ENCODE measurements at places on chromosomes 6 and 20. TPM values are rescaled to one million over a fixed set of nuclear protein-coding genes. Genes with fewer than 3 reads are reported as not detected.

GRCh38 chr20:17631576-17632319 lies 50.3 kb downstream of the RRBP1 start:
- no peak for DNase-seq

DNA sequence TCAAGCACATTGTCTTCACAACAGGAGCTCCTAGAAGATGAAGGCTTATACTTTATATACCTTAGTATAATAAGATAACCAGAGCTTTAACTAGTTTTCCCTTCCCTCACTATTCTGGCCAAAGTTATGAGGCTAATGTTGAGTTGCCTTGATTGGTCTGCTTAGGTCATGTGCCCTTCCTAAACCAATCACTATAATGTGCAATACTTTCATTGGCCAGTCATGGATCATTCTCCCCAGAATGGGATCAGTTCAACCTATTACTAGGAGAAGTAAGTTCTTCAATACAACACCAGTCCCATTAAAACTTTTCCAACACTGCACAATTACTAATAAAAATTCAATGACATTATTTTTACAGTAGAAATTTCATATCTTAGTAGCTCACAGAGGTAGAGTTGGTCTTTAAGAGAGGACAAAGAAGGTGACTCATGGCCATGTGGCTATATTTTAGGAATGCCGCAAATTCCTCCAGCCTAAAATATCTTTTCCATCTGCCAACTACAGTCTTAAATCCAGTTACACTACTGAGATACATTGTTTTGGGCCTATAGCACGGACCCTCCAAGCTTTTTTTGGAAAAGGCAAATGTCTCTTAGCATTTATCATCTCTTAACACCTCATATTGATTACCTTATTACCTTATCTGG lies 12.5 kb upstream of the POU3F2 start:
- no peak for DNase-seq

The PTGIS gene
- 0.44 TPM for total RNA-seq

DNA sequence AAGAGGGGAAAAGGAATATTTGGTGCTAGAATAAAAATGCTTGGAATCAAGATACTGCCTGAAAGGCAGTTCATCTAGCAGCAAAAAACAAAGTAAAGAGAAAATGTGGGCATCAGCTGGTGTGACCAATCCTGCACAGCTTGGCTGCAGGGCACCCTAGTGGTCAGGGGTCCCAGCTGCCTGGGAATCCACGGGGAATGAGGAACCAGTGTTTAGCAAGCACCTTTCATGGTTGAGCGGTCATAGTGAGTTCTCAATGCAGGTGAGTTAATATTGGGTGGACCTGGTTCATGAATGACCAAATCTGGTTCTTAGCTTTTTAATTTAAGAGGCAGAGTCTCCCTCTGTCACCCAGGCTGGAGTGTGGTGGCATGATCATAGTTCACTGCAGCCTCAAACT lies 53.3 kb downstream of the CAP2 start:
- no peak for DNase-seq

- no peak for DNase-seq
These were observed 24.1 kb downstream of the HM13 start for GRCh38 chr20:31538326-31538725.

DNA sequence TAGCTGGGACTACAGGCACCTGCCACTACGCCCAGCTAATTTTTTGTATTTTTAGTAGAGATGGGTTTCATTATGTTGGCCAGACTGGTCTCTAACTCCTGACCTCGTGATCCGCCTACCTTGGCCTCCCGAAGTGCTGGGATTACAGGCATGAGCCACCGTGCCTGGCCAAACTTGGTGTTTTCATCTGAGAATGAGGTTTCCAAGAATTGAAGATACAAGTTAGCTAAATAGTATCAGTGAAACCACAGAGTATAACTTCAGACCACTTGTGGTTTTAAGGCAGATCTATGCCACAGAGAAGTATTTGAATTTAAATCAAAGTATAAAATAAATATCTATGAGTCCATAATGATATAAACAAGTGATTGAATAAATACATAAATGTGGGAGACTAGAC lies 70.1 kb downstream of the SLC16A10 start:
- DNase-seq: no peak

The MARCKS gene
- total RNA-seq: 187 TPM

DNA sequence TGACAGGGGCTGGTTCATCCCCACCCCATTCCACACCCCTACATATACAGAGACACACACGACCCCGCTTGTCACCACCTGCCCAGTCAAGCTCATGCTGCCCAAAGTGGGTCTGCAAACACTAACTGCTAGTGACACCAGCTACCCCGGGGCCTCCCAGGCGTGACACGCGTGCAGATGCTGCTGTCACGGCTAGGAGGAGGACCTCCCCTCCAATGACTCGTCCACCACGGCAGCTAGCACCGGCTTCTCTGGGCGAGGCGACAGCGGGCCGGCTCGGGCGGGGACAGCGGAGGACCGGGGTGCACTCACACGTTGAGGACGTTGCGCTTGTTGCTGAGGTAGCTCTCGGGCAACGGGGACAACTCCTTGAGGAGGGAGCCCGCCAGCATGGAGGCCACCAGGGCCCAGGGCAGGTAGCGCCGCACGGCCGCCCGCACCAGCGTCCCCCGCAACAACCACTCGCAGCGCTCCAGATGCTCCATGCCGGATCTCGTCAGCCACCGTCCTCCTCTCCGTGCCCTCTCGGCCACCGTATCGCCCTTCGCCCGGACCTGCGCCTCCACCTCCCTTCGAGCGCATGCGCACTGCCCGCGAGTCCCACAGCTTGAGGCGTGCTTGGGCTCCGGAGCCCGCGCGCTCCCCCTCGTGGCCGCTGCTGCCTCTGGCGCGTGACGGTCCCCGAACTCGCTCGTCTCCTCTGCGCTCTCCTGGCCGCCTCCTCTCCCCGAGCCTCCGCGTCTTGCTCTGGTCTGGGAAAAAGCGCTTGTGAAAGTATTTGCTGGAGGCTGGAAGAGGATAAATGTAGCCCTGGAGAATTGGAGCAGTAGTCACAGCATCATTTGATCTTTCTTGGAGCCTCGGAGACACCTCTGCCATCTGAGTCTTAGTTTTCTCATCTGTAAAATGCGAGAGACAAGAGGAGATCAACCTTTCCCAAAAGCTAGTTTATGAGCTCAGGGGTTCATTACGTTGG lies at the start of gene FITM2:
FITM2 (minus strand) TSS at position 539 of the 976 bp plus-strand sequence; CDS start at position 485, 54 bp downstream.
- DNase-seq: peak; percentile 98

GRCh38 chr6:19538096-19538495 lies 299.1 kb upstream of the ID4 start:
- no peak for DNase-seq

DNA sequence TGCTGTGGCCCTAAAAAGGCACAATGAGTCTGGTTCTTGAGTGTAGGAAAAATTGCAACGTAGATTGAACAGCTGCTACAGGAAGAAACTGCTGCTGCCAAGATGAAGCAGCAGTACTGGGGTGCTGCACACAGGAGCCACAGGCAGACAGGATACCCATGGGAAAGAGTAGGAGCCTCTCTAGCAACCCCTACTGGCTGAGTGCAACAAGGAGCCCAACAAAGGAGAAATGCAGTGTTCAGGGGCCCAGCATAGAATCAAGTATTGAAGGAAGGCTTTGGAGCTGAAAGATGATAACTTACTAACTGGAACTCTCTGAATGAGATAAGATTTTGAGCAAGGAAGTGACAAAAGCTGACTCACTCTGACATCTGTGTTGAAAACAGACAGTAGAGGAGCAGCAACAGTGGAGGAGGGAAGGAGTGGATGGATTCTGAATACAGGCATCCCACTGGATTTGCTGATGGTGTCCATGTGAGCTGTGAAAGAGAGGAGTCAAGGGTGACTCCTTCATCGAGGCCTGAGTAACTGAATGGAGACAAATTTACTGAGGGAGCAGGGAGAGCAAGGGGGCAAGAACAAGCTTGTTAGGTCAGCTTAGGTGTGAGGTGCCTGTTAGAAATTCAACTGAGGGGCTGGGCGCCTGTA lies 534.7 kb upstream of the JARID2 start:
- DNase-seq: peak; percentile 29

DNA sequence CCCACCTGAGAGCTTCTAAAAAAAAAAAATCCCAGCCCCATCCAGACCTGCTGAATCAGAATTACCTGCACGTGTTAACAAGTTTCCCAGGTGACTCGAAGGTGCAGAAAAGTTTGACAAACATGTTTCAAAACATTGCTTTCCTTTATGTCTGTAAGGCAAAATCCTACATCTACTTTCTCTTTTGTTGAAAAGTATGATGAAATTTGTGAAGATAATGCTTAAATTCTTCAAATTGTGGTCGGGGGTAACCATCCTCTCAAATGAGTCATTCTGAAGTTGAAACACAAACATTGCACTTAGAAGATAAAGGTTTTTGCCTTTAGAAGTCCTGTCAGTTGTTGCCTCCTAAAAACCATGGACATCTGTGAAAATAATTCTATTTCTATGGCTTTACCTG lies 429.7 kb downstream of the EPHA7 start:
- no peak for DNase-seq

The ZBTB46 gene
- 46.4 TPM for total RNA-seq
